ENCODE measurements at places on chromosomes 6 and 20.

GRCh38 chr20:18412221-18412901, 54.5 kb downstream of the DZANK1 start:
- no peak for DNase-seq

DNA sequence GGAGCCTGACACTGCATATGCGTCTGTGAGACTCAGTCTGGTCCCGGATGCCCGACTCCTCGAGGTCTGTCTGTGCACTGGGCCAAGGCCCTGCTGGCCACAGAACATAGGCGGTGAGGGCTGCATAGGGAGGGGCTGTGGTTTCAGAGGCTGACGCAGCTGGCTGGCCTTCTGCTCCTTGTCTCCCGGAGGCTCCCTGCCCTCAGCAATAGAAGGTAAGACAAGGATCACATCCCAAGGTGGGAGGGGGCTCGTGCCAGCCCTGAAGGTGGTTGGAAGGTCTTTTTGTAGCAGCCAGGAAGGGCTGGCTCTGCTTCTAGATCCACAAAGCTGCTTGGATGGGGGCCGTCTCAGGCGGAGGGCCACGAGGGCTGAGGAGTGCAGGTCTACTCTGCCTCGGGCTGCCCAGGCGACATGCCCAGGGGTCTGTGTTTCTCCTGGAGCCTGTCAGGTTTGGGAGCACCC, 239.8 kb upstream of the SULF2 start:
- DNase-seq = peak; percentile 60

DNA sequence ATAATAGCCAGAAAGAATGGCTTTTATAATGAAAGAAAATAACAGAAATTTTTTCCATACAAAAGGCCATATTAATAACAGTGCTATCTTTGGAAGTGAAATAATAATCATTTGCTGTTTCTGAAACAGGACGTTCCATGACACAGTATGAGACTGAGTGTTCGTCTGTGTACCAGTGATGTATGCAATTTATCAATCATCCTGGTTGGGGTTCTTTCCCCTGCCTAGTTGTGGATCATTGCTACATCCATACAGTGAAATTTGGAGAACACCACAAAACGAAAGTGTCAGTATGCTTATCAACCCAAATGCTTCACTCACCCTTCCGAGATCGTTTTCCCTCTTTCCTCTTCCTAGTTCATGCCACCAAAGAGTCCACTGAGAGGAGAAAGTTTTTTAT, 151.4 kb upstream of the PRDM1 start:
- no peak for DNase-seq

DNA sequence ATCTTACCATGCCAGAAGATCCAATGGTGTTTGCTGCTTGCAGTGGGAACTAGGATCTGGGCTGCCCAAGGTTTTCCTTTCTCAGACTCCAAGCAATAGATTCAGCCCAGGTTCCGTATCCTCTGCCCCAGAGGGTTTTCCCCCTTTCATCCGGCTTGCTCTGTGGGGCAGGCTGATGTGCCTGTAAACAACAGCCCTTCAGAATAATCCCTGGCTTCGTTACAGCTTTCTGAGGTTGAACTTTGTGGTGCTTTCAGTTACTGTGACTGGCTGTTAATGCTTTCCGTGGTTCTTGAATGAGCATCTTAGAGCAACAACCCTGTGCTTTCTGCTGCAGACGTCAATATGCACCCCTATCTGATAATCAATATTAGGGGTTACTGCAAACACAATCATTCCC, 400.4 kb downstream of the BTBD3 start:
- DNase-seq = no peak

DNA sequence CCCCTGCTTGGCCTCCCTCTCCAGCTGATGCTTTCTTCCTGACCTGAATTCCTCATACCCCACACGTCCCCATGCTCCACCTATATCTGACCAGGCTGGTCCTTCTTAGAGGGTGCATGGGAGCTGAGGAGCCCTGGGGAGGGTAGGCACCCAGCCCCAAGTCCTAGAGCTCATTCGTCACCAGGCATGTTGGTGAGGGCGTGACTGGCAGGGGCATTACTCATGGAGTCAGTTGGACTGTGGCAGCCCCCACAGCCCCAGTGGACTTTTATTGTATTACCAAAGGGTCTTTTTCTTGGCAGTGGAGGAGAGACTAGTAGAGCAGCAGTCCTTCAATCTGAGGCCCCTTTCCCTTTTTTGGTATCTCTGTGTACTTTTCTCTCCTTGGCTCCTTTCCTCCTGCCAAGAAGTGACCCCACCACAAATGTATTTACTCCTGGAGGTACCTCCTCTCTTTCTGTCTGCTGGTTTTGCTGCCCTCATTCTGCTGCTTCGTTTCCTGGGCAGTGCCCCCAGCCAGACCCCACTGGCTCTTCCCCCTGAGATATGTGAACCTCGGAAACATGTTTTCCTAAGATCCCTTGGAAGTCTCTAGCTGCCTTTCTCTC, 10.4 kb upstream of the SGK2 start:
- DNase-seq = no peak

DNA sequence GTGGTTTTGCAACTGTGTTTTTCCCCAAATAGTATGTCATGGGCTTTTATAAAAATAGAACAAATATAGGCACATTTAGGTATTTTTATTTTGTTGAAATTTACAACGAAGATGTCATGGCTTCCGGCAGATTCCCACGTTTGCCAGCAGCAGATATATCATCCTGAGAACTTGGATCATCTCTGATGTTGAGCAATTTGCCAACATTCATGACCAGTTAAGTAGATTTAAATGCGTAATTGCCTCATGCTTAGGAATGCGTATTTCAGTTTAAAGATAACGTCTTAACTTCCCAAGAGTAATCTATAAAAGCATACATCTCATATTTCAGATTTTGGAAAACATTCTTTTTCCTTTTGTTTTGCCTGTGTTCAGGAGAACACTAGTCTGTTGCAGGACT, 457.8 kb downstream of the QKI start:
- peak; percentile 86 for DNase-seq

GRCh38 chr6:89749918-89750317, 69.7 kb downstream of the MDN1 start:
- DNase-seq = no peak

DNA sequence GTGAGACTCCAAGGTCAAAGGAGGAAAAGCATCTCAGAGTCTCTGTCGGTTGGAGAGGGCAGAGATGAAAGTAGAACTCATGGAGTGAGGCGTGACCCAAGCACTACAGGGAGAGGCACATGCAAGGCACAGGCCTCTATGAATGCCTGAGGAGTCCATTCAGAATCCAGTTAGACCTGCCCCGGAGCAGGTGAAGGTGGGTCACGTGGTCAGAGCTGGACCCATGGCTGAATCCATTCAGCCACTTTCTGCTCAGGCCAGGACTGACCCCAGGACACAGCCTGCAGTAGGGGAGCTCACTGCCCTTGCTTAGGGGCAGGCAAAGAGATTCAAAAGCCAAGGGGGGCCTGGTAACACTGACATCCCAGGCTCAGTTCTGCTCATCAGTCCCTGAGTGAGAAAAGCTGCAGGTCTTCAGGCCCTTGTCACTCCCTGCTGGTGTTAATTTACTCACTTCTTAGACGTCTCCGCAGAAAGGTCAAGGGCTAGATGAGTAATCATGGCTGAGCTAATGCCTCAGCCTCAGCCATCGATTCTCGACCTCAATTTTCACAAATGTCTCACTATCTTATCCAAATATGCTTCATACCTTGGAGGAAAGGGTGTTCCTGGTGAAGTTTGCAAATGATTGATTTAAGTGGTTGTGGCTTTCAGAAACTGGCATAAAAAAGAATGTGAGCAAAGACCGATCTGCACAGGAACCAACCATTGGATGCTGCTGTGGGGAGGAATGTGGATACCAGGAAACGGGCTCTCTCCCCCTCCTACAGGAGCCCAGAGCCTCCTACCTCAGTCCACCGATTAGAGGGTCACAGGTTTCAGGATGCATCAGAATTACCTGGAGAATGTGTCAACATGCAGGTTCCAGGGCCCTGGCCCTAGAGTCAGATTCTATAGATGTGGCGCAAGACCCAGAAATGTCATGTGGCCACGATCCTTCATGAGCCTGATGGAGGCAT, 584.4 kb downstream of the PTPRT start:
- DNase-seq = no peak

- DNase-seq = no peak
Measured at GRCh38 chr6:38492031-38492430, 147.7 kb downstream of the BTBD9 start.

DNA sequence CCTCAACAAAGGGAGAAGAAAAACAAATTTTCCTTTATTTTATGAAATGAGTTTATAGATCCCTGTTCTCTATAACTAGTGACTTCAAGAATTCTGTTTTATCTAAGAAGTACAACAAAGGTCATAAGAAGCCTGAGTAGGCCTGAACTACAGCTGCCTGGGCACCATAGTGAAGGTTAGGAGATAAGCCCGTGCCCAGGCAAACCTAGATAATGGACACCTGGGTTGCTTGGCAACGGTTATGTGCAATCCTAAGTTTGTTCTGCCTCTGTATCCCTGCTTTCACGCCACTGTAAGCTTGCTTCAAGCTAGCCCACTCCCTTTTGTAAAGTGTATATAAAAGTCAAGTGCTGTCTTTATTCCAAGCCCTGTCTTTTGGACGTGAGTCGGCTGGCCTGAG, 23.2 kb downstream of the SCGN start:
- DNase-seq = no peak

- no peak for DNase-seq
Measured at GRCh38 chr20:32751702-32752457, 8.6 kb upstream of the COMMD7 start.

- DNase-seq = peak; percentile 34
Measured at GRCh38 chr6:35496841-35497570, at the start of gene TEAD3. Gene TEAD3 (minus strand): TSS chr6:35497079.

- DNase-seq = no peak
Measured at GRCh38 chr6:166221636-166222035, 54.0 kb upstream of the TBXT start.

DNA sequence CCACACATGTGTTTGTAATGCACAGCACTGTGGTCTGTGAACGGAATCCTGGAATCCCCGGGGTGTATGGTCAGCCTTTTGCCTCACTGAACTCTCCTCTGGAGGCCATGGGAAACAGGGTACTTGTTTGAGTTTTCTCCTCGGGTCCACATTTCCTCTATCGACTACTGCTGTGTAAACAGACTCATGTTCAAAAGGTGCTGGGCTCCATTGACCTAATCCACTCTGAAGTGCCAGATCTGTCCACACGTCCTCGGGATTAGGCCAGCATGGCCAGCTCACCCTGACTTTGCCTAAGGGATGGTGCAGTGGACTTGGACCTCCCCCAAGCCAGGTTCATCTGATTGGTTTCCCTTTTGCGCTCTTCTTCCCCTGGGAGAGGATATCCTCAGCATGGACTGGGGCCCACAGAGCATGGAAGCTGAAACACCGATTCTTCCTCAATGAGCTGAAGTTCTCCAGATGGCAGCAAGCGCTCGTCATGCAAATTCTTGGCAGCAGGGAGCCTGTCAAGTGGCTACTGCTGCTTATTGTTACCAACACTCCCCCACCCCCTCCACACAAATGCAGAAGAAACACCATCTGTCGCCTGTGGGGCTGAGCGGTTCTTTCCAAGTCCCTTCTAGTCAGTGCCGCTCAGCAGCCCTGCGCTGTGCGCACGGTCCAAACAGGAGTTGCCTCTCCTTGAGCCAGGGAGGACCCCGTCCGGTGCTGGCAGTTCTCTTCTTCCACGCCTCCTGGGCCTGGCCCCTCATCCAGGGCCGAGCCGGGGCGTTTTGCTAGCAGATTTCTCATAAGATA, 292.6 kb upstream of the MARCKS start:
- peak; percentile 95 for DNase-seq

DNA sequence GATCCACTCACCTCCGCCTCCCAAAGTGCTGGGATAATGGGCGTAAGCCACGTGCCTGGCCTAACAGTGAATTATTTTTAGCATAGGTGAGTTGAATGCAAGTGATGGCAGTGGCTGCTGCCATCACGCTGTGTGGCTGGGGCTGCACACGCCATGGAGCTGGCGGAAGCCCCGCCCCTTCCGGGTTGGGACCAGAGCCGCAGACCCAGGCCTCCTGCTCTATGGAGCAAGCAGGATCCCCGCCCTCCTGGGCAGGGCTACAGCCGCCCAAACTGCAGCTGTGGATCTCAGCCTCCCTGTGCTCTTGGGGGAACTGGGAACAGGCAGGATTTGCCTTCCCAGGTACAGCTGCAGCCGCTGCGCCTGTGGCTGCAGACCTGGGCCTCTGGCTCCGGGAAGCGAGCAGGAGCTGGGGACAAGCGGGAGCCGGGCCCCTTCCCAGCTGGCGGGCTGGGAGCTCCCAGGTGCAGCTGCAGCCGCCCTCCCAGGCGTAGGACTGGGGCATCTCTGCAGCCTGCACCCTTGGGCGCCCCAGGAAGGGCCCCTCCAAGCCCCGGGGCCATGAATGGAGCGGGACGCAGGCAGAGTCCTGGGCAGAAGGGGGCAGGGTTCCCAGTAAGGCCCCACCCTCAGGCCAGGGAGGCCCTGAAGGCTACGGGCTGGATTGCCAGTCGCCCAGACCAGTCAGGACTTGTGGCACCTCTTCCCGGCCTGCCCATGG, 30.9 kb upstream of the SLA2 start:
- no peak for DNase-seq

DNA sequence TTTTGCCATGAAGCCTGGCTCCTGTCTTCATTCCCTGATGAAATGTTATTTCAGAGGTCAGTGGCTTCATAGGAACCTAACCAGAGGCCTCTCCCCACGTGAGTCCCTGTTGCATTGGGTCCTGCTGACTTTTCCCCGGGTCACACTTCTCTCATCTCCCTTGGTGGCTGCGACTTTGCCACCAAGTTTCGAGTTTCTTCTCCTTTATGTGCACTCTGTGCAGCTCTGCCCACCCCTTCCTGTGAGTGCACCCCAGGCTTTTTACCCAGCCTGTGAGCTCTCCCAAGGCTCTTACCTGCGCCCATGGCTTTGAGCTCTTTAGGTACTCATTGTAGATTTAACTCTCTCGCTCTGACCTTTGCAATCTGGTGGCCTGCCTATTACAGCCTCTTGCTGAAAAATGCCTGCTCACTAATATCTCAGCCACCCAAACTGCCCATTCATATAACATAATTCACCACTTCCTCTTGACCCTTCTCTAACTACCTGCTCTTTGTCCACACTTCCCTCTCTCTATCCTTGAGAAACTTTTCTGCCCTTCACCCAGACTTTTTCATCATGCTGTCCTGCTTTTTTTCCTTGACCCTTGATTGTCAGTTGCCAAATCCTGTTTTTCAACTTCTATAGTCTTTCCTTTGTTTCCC, 105.9 kb downstream of the SASH1 start:
- no peak for DNase-seq

- DNase-seq = no peak
Measured at GRCh38 chr6:17710331-17710730, 3.6 kb upstream of the NUP153 start.

- DNase-seq = peak; percentile 55
Measured at GRCh38 chr6:25223490-25223991, 55.6 kb upstream of the CARMIL1 start.

- no peak for DNase-seq
Measured at GRCh38 chr6:134172706-134173365, 120.4 kb upstream of the SLC2A12 start.

- DNase-seq = no peak
Measured at GRCh38 chr20:59047938-59048680, 5.5 kb upstream of the PRELID3B start.

DNA sequence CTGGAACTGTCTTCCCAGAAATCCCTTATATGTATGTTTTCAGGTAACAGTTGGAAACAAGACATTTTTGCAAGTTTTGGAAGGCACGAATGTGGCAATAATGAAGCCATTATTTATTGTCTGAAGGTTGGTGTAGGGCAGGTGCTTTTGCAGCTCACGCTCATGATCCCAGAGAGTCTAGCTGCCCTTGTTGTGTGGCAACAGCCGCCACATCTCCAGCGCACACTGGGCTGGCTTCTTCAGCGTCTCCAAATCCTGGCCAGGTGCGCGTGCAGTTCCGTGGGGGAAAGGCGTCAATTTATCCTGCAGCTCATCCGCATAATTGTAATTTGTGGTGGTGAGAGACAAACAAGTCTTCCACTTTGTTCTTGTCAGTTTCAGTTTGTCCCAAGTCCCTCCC, 71.2 kb downstream of the TRDN start:
- no peak for DNase-seq

GRCh38 chr20:29443819-29444218, 1813.6 kb upstream of the DEFB115 start:
- DNase-seq = no peak

Measured in fibroblast of skin of left quadriceps (primary cell).